Astrocyte of the cerebellum (primary cell): ENCODE measurements at places on chromosomes 11 and 22.
A peak's percentile ranks its signal among the peaks of the same experiment; 100 is the strongest.

DNA sequence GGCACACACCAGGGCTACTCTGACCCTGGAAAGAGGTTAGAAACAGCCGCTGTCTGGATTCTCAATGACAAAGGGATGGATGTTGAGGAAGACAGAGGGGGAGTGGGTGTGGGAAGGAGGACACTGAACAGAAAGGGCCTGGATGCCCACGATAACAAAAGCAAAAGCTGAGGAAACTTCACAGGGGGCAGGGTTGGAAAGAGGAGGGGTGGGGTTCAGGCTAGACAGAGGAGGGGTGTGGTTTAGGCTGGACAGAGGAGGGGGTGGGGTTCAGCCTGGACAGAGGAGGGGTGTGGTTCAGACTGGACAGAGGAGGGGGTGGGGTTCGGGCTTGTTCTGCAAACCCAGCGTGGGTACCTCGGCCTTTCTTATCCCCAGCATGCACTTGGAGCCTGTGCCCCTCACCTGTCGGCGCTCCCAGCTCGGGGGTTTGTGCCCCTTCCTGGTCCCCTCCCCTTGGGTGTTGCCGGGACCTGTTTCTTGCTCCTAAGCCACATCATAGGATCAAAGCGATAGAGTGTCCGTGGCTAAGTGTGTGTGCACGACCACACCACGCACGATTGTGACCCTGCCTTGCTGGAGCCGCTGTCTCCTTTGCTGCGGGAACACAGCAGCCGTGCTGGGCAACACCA is 75.6 kb downstream of the BRD1 start:
- no peak for DNase-seq

DNA sequence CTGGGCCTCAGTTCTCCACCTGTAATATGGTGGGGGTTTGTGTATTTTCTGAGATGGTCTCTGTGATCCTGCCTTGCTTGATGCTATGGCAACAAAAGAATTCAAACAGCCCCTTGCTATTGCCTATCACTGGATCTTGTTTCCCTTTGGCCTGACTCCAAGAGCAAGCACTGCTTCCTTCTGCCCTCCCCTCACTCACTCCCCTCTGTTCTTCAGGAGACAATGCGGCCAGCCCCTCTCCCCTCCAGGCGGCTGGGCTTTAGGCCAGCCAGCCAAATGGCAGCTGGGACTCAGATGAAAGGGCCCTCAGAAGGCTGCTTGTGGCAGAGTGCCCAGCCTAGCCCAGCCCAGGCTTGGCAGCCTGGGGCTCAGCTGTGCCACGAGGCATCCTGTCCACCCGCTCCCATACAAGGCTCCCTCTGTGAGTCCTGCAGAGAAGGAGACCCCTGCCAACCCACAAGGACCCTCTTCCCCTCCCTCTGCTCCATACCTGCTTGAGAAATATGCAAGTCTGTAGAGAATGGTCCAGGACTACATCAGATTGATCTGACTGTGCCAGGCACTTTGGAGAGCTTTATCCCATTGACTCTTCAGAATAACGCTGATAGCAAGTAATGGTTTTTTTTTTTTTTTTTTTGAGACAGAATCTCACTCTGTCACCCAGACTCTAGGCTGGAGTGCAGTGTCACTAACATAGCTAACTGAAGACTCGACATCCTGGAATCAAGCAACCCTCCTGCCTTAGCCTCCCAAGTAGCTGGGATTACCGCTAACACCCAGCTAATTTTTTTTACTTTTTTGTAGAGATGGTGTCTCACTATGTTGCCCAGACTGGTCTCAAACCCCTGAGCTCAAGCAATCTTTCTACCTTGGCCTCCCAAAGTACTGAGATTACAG is 7.6 kb upstream of the KCTD14 start:
- peak; percentile 56 for DNase-seq

GRCh38 chr22:18133452-18133851 is 16.5 kb upstream of the USP18 start:
- DNase-seq = no peak

DNA sequence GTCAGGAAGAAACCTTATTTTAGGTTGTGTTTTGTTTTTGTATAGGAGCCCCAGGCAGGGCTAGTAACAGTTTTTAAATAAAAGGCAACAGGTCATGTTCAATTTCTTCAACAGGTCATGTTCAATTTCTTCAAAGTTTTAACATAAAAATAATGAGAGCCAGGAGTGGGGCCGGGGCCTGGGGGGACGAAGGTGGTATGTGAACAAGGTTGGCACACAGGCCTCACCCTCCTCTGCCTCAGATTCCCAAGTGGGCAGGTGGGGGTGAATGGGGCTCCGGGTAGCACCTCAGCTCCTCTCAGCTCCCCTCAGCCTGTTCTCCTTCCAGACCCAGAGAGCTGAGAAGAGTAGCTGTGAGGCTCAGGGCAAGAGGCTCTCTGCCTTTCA is 4.4 kb downstream of the DERL3 start:
- DNase-seq = no peak

DNA sequence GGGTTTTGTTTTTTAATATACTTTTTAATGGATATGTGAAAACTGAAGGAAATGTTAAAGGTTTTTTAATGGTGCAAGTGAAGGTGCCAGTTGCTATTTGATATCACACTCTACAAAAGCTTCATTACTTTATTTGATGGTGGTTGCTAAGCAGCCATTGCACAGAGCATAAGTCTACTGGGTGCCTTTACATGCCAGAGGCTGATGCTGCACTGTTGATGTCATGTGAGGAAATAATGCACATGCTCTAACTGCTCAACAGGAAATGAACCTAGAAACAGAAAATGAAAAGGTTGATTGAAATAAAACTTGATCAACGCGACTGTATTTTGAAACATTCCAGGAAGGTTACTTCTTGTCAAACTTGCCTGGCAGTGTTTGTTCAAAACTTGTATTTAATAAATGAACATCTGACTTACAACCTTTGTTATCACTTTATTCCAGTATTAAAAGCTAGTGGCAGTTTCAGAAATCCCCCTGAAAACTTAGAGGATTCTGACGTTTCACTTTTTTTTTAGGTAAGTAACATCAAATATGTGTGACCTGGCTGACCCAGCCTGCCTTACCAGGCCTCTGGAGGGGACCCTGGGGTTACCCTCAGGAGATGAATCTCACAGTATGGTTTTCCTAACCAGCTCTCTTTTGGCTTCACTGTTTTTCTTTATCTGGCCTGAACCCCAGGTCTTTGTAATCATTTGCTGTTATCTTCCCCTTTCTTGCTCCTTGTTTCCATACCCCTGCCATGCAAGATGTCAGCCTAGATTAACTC is 2.4 kb upstream of the ATP5MG start:
- no peak for DNase-seq

DNA sequence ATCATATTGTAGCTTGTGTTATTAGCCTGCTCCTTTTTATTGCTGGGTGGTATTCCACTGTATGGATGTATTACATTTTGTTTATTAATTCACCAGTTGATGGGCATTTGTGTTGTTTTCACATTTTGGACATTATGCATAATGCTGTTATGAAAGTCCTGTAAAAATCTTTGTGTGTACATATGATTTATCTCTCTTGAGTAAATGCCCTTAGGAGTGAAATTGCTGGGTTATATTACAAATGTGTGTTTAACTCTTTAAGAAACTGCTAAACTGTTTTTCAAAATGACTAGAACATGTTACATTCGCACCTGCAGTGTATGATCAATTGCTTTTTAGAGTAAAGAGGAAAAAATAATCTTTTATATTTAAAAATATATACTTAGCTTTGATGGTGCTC is 54.4 kb upstream of the TP53I11 start:
- no peak for DNase-seq

GRCh38 chr11:61542024-61542461 is 33.5 kb downstream of the LRRC10B start:
- no peak for DNase-seq

- DNase-seq = no peak
These were observed 3.0 kb upstream of the GRAP2 start for GRCh38 chr22:39897841-39898240.

GRCh38 chr11:132942611-132943356 is 589.5 kb downstream of the OPCML start:
- no peak for DNase-seq

- DNase-seq = no peak
These were observed 1592.1 kb upstream of the TENM4 start for GRCh38 chr11:81032906-81033305.

DNA sequence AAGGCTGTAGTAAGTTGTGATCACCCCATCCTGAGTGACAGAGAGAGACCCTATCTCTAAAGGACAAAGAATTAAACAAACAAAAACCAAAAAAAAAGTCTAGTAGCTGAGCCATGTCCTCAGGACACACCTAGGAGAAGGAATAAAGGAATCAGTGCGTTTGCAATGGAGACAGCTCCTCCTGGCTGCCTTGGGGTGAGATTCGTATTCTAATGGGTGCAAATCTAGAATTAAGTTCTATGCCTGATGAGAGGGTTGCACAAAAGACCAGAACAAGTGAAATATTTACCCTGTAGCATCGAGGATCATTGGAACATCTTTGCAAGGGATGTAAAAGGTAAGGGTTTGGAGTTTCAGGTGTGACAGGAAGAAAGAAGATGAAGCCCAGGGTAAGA is 70.3 kb upstream of the BMAL1 start:
- no peak for DNase-seq

GRCh38 chr11:135001581-135001980 is 589.5 kb upstream of the B3GAT1 start:
- no peak for DNase-seq

DNA sequence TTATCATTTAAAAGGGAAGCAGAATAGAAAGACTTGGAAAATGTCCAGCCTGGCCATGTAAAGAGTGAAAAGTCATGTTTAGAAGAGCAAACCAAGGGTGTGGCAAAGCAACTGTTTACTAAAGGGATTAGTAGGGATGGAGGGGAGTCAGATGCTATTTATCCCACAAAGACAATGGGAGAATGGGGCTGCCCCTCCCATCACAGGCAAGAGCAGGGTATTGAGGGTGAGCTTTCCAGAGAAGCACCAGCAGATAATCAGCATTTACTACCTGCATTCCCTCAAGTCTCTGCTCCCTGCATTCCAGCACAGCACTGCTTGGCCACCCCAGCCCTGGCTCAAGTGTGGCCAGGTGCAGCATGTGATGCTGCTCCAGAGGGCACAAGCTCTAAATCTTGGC is 18.5 kb upstream of the QSER1 start:
- no peak for DNase-seq

DNA sequence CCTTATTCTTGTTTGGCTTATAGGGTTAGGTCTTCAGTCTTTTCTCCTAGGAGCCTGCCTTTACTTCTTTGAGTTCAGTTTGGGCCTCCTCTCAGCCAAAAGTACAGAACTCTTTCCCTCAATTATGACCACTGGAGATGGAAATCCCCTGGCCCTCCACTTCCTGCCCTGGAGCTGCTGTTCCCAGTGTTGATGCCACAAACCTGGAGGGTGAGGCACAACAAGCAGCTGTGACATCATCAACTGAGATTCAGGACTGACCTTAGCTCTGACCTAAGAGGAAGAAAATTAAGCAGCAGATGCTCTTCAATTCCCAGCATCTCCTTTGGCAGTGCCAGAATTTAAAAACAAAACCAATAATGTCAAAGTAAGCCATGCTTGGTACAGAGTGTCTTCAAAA is 3.0 kb downstream of the ABTB2 start:
- no peak for DNase-seq

DNA sequence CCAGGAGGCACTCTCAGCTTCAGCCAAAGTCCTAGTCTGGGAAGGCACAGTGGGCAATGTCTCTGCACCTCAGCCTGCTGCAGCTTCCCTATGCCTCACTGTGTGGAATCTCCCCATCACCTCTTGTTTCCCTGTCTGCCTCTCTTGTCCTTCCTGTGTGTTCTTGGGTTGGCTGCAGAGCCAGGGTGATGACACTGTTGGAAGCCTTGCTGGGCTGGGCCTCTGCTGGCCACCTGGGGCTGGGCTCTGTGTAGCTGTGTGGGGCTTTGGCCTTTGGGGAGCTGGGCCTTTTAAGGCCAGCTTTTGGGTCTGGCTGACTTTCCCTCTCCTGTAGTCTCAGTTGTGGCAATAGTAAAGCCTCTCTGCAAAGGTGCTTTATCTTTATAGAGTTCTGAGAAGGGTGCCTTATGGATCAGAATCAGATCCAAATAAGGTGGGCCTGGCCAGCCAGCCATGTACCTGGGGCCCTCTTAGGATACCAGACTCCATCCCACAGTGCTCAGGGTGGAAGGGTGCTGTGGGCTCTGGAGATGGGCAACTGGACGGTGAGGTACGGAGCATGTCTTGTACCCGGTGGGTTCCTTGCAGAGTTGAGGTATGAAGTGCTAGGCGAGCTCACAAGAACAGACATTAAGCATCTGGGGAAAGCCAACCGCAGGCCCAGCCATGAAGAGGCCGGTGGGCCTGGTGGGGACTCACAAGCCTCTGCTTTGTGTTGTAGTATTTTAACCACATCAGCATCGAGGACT is 10.3 kb upstream of the RANBP1 start:
- DNase-seq = no peak

DNA sequence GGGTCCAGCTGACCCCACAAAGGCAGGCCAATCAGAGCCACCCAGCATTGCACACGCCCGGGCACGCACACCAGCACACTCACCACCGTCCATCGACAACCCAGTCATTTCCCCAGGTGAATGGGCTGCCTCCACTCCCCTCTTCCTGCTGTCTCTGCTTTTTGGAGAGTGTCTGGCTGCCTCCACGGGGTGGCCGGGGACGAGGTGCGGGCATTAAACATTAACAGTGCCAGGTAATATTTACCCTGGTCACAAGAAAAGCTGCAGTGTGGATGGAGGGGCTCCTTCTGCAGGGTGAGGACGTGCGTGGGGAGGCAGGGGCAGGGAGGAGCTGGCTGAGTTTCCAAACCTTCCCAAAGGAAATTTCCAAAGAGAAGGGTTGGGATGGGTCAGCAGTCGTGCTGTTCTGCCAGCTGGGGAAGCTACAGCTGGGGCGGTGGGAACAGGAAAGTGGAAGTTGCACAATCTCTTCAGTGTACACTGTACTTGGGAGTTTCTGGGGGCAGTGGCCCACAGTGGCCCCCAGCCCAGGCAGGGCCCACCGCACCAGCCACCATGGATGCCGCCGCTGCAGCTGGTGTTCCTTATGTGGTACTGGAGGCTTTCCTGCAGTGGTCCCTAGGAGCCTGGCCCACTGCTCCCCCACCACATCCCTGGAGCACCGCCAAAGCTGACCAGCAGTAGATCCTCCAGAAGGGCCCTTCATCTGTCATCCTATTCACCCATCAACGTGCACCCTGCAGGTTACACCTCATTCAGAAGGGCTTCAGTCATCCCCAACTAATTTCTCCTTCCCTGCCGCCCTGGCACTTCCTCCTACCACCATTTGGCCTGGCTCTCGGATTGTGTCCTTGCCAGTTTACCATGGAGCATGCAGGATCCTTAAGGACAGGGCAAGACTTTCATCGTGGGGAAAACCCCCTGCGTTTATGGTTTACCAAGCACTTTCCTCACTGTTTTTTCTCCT is at the start of gene FXYD2:
Gene FXYD2 (minus strand): TSS at position 174 of the 967 bp plus-strand sequence. CDS start 66 bp downstream, at position 108.
- DNase-seq = no peak

- DNase-seq = no peak
These were observed 51.6 kb downstream of the LGR4 start for GRCh38 chr11:27420722-27421572.

DNA sequence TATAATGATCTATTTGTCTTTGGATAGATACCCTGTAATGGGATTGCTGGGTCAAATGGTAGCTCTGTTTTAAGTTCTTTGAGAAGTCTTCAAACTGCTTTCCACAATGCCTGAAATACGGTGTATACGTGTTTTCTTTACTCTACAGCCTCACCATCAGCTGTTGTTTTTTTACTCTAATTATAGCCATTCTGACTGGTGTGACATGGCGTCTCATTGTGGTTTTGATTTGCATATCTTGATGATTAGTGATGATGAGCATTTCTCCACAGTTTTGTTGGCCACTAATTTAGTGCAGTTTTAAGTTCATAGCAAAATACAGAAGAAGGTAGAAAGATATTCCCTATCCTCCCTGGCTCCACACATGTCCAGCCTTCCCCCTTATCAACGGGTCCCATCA is 26.3 kb upstream of the VPREB1 start:
- no peak for DNase-seq

GRCh38 chr11:112537846-112538330 is 277.2 kb upstream of the PLET1 start:
- no peak for DNase-seq
